ENCODE measurements at places on chromosomes 1 and 21. TPM values are rescaled to one million over a fixed set of nuclear protein-coding genes. Genes with fewer than 3 reads are reported as not detected.
A peak's percentile ranks its signal among the peaks of the same experiment; 100 is the strongest.

SAMD13 gene
- 6.3 TPM for polyA plus RNA-seq

DNA sequence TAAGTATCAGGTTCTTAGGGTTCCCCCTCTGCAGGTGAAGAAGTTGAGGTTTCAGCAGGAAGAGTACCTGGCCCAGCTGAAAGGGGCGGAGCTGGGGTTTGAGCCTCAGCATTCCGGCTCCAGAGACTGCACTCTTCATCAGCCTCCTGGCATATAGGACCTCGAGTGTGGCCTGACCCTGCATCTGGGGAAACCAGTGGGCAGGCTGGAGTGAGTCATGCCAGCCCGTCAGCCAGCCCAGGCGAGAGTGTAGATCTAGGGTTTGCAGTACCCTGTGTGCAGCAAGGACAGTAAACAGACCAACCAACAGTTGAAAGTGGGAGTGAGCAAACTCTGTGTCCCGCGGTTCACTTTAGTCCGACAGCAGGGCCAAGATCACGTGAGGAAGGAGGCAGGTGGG, 14.1 kb downstream of the MFSD2A start:
- DNase-seq, result no peak

DNA sequence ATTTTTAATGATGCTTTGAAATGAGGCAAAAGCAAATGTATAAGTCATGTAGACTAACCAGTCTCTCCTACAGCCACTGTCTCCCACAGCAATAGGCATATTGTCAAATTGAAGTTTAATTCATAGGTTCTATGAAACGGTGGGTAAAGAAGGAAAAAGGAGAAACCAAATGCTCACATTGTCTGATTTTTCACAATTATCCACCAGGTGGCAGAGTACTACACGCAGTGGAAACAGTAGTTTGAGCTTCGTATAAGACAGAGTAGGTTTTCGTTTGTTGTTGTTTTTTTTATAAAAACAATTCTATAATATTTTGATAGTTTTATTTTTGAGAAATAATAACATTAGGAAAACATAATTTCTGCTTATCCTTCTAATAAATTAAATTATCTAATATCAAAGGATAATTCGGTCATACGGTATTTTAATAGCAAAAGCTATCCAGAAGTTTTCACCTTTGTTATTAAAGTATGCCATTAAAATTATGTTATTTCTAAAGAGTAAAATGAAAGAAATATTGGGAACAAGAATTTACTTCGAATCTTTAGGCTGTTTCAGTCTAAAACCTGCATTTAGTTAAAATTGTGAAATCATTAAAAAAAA, 39.1 kb downstream of the TYW3 start:
- DNase-seq, result peak; percentile 33

DNA sequence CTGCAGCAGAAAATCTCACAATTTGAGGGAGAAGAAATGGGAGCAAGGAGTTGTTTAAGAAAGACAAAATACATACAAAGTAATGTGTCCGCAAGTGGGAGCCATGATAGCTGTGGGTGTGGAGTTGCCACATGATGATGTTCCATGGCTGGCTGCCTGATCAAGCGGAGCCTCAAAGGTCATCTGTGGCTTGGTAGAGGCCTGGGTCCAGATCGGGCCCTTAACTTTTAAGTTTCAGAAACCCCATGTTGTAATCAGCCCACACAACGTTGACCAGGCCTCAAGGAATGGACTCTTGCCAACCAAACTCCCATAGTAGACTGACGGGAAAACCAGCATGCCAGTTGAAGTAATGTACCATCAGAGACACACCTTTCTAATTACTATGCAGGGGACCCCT, 64.7 kb upstream of the ANGPTL1 start:
- DNase-seq, result no peak

LMO4 gene
- polyA plus RNA-seq, result 127 TPM

DNA sequence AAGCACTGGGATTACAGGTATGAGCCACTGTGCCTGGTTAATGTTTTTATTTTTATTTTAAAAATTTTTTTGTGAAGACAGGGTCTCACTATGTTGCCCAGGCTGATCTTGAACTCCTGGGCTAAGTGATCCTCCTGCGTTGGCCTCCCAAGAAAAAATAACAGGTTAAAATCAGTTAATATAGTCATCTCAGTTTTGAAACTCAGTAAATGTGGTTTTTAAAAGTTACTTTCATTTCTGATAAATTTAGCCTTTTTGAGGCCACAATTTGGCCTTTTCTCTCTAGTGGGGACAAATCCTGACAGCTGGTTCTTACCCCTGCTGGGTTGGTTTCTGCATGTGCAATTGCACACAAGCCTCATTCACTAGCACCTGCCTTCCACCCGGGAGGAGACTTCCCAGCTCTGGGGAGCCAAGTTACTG, 13.3 kb downstream of the PMF1 start:
- no peak for DNase-seq

- peak; percentile 59 for DNase-seq
These were observed 162.4 kb downstream of the TPR start for GRCh38 chr1:186212568-186213224.

GBP2 gene
- 2.6 TPM for polyA plus RNA-seq

DNA sequence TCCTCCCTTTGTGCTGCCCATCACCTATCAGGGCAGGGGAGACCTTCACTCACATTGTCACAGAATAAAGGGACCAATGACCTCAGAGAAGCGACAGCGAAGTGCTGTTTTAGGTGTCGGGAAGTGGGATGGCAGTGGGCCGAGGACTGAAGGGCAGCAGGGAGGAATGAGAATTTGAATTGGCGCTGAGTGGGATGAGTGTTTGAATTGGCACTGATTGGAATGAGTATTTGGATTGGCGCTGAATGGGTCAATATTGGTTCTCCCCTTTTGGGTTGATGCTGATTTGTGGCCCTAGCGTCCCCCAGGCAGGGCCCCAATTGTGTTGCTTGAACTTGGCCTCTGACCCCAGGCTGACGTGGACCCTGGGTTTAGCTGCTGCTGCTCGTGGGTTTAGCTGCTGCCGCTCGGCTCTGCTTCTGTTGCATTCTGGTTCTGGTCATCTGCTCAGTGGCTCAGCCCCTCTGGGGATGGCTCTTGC, 12.4 kb upstream of the UMODL1 start:
- no peak for DNase-seq

CLIC6 gene
- polyA plus RNA-seq, result 5.8 TPM

DNA sequence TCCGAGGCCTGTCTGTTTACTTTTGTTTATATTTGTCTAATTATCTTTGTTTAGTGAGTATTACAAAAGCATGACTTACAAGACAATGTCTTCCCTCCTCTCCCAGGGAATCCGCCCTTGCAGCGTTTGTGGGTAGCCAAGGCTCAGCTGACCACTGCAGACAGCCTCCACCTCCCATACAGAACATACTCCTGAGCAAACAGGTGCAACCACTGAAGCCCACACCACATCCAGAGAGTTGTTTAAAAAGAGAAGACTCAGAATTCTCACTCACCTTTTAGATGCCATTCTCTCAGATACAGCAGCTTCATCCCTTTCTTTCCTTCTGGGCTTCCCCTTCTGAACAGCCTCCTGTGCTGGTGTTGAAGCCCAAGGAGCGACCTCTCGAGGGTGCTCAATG, 103.5 kb upstream of the TMPRSS2 start:
- DNase-seq, result no peak

DNA sequence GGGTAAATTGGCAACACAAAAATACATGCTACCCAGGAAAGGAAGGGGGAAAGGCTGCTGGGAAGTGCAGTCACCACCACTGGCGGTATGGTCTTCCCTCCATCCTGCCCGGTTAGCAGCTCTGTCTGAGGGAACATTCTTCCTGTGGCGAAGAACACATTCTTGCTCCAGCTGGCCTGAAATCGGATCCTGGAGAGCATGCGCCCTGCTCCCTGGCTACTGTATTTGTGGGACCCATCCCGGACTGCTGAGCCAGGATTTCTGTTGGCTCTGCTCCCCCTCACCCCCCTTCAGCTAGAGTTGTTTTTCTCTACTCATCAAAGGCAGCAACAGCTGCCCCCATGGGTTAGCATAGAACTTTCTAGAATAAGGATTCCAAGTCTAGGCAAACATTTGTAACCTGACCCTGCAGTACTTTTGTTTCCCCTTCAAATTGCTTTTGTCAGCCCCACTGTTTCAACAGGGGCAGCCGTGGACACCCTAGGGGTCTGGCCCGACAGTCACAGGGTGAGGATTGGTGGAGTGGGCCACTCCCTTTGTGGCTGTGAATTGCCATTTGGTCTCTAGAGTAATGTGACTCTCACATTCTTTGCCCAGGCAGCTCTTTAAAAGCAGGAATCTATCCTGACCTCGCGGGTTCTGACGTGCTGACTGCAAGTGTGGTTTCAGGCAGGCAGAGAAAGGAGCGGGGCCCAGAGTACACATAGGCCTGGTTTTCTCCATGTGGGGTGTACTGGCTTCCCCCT, 157.7 kb downstream of the TOMM20 start:
- peak; percentile 82 for DNase-seq

DNA sequence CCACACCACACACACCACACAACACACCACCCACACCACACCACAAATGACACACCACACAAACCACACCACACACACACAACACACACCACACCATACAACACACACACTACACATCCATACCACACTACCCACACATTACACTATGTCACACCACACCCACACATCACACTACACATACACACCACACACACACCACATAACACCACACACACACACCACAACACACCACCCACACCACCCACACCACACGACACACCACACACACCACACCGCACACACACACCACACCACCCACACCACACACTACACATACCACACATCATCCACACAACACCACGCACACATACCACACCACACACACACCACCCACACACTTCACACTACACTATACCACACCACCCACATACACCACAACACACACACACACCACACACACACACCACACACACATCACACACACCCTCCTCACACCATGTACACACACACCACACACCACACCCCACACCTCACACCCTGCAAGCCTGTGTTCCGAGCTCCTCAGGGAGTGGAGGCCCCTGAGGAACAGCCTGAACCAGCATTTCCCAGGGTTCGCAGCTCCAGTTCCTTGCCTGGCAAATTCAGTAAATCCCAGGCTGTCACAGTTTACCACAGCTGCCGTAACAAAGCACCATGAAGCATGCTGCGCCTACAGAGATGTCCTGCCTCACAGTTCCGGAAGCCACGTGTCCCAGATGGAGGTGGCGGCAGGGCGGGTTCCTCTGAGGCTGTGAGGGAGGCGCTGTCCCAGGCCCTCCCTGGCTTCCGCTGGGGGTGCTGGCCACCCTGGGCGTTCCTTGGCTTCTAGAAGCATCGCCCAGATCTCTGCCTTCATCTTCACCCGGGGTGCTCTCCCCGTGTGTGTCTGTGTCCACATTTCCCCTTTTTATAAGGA, 69.8 kb upstream of the ATP5PO start:
- DNase-seq, result no peak

- no peak for DNase-seq
These were observed 168.7 kb downstream of the RUNX1 start for GRCh38 chr21:34880401-34880800.

AMY1B gene
- 0.11 TPM for polyA plus RNA-seq

DNA sequence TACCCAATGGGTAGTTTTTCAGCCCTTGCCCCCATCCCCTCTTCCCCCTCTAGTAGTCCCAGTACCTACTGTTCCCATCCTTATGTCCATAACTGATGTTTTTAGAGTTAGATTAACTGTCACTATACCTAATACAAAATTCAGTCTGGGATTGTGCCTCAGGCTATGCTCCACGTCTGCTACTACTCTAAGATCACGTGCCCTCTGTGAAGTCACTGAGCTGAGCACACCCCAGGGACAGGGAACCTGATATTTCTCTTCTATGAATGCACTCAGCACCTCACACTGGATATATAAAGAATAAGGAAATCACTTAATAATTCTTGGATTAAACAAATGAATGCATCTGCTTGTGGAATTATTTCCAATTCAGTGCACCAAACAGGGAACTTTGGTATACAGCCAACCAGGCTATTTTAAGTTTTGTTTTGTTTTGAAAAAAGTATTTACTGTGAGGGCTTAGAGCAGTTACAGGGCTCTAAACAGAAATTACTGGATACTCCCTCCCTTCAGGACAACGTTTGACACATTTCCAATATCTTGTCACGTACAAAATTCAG, 307.9 kb downstream of the SMYD3 start:
- DNase-seq, result no peak

- no peak for DNase-seq
These were observed 34.6 kb upstream of the SLC45A1 start for GRCh38 chr1:8283058-8283884.

TRIM63 gene
- 0.98 TPM for polyA plus RNA-seq

DNA sequence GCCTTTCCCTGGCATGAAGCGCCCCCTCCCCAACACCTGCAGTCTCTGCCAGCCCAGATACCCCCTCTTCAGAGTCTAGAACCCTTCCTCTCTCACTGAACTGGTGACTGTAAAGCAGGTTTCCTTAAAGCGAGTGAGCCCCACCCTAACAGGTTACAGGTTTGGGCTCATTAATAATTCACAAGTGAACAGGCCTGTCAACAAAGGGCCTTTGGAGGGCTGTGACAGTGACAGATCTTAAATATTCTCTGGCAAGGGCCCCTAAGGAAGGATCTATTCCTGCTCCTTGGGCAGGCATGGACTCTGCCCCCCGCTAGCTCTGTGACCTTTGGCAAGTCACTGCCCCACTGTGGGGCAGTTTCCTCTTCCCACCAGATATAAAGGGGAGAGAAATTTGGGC, 5.6 kb upstream of the TTC39A start:
- no peak for DNase-seq

- no peak for DNase-seq
These were observed 268.5 kb downstream of the DUSP10 start for GRCh38 chr1:221473411-221473810.

MORN1 gene
- polyA plus RNA-seq, result 8.2 TPM

GRCh38 chr1:234065794-234066447, 161.4 kb downstream of the SLC35F3 start:
- peak; percentile 16 for DNase-seq

- no peak for DNase-seq
These were observed 137.1 kb downstream of the PLA2G4A start for GRCh38 chr1:186965847-186966246.

DNA sequence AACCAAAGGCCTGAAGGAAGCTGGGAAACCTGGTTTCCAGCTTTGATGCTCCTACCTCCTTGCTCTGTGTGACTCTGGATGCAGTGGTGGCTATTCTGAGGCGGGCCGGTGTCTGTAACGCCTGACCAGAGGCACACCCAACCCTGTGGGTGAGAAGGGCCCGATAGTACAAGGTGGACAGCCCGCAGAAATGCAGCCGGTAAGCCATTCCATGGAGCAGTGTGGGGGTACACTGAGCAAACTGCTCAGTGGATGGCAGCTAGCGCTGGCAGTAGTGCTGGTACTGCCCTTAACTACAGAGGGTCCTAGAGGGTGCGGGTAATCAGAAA, 36.0 kb downstream of the AHDC1 start:
- DNase-seq, result no peak

GRCh38 chr1:236301080-236301957, 19.6 kb upstream of the ERO1B start:
- DNase-seq, result no peak

Measured in left renal pelvis (tissue), 4 donors.